ENCODE measurements at places on chromosomes 16 and 17. TPM values are rescaled to one million over a fixed set of nuclear protein-coding genes. Genes with fewer than 3 reads are reported as not detected.

DNA sequence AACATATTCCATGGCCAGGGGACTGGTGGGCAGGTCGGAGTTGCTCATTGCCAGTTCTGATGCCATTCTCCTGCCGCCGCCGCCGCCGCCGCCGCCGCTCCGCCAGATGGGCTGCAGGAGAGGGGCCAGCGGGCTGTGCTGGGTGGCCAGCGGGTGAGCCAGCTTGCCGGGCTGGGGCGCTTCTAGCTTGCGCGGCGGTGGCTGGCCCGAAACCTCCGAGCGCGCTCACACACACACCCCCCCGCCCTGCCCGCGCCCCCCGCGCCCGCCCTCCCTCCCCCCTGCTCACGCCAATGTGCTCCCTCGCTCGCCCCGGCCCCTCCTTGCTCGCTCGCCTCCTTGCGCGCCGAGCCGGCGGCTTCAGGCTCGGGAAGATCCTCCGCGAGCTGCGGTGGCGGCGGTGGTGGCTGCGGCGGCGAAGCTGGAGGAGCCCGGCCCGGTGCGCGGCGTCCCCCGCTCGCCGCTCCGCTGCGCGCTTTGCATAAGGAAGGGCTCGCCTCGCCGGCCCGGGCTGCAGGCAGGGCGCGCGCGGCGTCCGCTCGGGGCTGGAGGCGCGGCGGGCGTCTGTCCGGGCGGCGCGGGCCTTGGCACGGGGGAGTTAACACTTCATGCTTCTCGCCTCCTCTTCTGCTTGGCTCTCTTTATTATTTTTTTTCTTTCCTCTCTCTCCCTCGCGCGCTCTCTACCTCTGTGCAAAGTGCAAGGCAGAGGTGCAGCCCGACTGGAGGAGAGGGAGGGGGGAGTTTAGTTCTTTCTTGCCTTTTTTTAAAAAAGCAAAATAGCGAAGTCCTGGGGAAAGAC is 500 bp downstream of the MAF start:
- DNase-seq, result peak; percentile 80
- H3K4me3 ChIP-seq, result peak overlapping the region; percentile 47
- peaks cover 19% of the 10 kb centered on the region for H3K27me3 ChIP-seq
- H3K27ac ChIP-seq, result no peak overlapping the region

DNA sequence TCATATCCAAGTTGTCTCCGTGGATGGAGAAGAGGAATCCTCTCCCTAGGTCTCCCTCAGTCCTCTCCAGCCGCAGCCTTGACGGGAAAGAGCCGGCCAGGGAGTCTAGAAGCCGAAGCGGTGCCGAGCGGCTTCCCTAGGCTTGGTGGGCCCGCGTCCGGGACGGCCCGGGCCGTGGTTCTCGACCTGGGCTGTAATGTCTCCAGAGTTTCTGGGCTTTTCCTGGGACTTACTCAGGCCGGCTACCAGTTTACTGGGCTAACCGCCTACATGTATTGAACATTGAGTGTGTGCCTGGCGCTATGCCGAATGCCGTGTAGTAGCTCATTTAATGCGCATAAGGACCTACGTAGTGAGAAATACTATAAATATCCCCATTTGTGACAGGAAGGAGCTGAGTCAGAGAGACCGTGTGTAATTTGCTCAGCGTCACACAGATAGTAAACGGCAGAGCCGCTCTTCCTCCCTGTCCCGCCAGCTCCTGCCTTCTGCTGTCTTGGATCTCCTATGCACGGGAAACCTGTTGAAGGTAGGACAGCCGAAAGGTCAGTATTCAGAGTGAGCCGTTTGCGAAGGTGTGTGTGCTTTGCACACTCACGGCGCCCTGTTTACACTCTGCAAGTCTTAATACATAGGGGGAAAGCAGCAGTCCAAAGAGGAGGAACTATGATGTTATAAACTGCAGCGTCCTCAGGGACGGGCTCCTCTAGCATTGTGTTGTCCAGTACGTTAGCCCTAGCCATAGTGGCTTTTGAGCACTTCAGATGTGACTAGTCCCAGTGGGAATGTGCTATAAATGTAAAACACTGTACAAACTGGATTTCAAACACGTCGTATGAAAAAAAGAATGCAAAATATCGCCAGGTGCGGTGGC is 723 bp upstream of the SPAG5 start:
- H3K27me3 ChIP-seq, result no peaks in the 10 kb centered on the region
- H3K4me1 ChIP-seq, result 0 out of 2 replicates have a peak, but pooled peaks cover 6% of the 10 kb centered on the region
- DNase-seq, result peak; percentile 40
- peak overlapping the region; percentile 65 for H3K4me3 ChIP-seq

- H3K27me3 ChIP-seq, result no peaks in the 10 kb centered on the region
- no peak for DNase-seq
- H3K4me1 ChIP-seq, result no peaks in the 10 kb centered on the region
- no peaks in the 10 kb centered on the region for H3K36me3 ChIP-seq
- no peak overlapping the region for H3K4me3 ChIP-seq
These were observed 29.7 kb upstream of the KIF2B start for GRCh38 chr17:53792997-53793396.

DNA sequence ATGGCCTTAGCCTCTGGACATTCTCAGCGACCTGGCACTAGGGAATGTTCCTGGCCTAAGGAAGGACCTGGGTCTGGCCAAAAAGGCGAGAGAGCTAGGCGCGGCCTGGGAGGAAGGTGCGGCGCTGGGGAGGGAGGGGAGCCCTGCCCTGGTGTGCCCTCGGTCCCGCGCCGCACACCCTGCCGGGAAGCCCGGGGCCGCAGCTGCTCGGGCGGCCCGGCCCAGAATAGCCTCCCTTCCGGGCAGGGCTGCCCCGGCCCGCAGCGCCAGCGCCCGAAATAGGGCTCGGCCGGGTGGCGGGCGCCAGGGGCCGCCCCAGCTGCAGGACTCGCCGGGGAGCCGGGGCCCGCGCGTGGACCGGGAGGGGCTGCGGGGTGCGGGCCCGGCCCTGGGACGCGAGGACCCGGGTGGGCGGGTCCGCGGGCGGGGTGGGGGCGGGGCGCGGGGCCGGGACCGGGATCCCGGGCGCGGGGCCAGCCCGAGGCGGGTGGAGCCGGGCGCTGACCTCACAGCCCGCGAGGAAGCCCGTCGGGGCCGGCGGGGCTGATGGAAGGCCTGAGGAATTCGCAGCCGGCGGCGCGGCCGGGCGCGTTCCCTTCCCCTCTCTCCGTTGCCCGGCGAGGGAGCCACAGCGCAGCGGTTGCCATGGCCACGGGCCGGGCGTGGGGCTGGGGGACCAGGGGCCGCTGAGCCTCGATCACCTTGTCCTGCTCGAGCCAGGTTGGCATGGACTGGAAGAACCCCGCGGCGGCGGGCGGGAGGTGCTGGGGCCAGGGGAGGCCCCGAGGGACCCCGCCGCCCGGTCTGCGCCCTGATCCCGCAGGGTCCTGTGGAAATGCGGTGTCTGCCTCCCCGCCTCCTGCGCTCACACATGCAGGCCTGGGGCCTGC is 18.1 kb downstream of the SOCS3 start:
- peaks cover 28% of the 10 kb centered on the region for H3K4me1 ChIP-seq
- H3K27ac ChIP-seq, result peak overlapping the region; percentile 72
- peak; percentile 97 for DNase-seq
- H3K27me3 ChIP-seq, result no peaks in the 10 kb centered on the region
- peak overlapping the region; percentile 36 for H3K4me3 ChIP-seq

Gene CCL3
- not detected for polyA plus RNA-seq

GRCh38 chr16:19153876-19154275 is 14.2 kb upstream of the SYT17 start:
- no peak overlapping the region for H3K4me3 ChIP-seq
- no peaks in the 10 kb centered on the region for H3K36me3 ChIP-seq
- H3K4me1 ChIP-seq, result no peaks in the 10 kb centered on the region
- H3K27me3 ChIP-seq, result no peaks in the 10 kb centered on the region
- no peak overlapping the region for H3K27ac ChIP-seq

Gene TMC7
- polyA plus RNA-seq, result 0.93 TPM

Gene PCGF2
- 39.8 TPM for polyA plus RNA-seq

DNA sequence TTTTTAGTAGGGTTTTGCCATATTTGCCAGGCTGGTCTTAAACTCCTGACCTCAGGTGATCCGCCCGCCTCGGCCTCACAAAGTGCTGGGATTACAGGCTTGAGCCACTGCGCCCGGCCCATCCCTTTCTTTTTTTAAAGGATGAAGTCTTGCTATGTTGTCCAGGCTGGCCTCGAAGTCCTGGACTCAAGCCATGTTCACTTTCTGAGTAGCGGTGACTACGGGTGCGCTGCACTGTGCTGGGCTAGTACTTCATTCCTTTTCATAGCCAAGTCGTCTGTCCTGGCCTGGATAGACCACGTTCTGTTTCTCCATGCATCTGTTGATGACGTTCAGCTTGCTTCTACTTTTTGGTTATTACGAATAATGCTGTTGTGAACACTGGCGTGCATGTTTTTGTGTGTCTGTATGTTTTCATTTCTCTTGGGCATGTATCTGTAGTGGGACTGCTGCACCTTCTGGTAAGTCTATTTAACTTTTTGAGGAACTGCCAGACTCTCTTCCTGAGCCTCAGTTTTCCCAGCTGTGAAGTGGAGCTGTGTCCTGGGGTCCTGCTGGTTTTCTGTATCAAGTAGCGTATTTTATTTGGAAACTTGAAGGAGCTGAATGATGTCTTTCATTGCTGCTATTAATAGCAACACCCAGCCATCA is 40.0 kb upstream of the GSE1 start:
- no peaks in the 10 kb centered on the region for H3K27me3 ChIP-seq
- peaks cover 66% of the 10 kb centered on the region for H3K4me1 ChIP-seq
- H3K36me3 ChIP-seq, result peaks cover 2% of the 10 kb centered on the region
- H3K4me3 ChIP-seq, result no peak overlapping the region

Gene HOXB1
- not detected for polyA plus RNA-seq

Gene GALK1
- 36.5 TPM for polyA plus RNA-seq

- H3K4me3 ChIP-seq, result 0 out of 2 replicates have a peak overlapping the region, but pooled peaks have one; percentile 16
- no peaks in the 10 kb centered on the region for H3K27me3 ChIP-seq
- peak overlapping the region; percentile 80 for H3K27ac ChIP-seq
- peak; percentile 89 for DNase-seq
- no peaks in the 10 kb centered on the region for H3K36me3 ChIP-seq
- H3K4me1 ChIP-seq, result peaks cover 59% of the 10 kb centered on the region
These were observed 223.1 kb downstream of the SEC14L1 start for GRCh38 chr17:77363821-77364361.

DNA sequence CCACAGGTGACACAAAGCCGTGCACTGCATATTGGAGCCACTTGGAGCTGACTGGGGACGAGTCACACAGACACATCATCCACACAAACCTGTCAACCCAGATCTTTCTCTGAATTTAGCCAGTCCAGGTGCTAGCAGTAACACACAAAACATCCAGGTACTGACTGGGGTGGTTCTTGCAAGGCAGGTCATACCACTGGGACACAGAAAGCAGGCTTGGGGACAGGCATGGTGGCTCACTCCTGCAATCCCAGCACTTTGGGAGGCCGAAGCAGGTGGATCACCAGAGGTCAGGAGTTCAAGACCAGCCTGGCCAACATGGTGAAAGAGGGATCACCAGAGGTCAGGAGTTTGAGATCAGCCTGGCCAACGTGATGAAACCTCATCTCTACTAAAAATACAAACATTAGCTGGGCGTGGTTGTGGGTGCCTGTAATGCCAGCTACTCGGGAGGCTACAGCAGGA is 14.9 kb downstream of the ENPP7 start:
- no peak for DNase-seq
- no peaks in the 10 kb centered on the region for H3K36me3 ChIP-seq
- no peak overlapping the region for H3K27ac ChIP-seq
- no peak overlapping the region for H3K4me3 ChIP-seq

- H3K27ac ChIP-seq, result 0 out of 2 replicates have a peak overlapping the region, but pooled peaks have one; percentile 8
- H3K4me3 ChIP-seq, result no peak overlapping the region
- no peak for DNase-seq
- H3K4me1 ChIP-seq, result peaks cover 19% of the 10 kb centered on the region
- no peaks in the 10 kb centered on the region for H3K27me3 ChIP-seq
These were observed 40.7 kb downstream of the TBX4 start for GRCh38 chr17:61492759-61493526.

DNA sequence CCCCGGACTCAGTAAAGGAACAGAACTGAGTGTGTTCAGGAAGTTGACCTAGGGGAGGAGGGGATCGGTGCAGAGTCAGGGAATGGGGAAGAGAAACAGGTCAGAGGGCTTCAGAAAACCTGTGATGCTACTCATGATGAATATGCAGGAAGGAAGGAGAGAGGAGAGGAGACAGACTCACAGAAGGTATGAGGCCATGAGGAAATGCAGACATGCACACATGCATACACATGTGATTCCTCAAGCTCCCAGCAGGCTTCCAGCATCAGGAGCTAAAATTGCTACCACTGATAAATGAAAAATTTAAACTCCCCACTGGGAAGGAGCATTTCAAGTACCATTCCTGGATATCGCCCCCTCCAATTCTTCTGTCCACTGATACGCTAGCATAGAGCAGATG is 262.6 kb downstream of the SLC39A11 start:
- DNase-seq, result no peak
- no peaks in the 10 kb centered on the region for H3K4me1 ChIP-seq
- no peaks in the 10 kb centered on the region for H3K36me3 ChIP-seq

DNA sequence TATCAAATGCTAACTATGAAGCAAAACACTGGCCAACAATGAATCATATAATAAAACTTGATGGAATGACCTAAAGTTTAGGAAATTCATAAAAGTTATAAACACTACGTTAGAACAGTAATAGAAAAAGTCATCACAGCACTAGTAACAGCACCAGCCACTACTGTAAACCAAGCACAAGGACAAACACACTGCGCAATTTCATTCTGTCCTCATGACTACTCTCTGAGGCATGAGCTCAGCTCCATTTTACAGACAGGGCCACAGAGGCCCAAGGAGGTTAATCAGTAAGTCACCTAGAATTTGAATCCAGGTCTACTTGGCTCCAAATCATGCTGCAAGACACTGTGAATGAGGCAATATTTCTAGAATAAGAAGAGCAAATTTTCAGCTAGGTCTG is 13.4 kb downstream of the EMC8 start:
- H3K27ac ChIP-seq, result no peak overlapping the region
- no peak overlapping the region for H3K4me3 ChIP-seq
- no peak for DNase-seq
- peaks cover 39% of the 10 kb centered on the region for H3K36me3 ChIP-seq
- no peaks in the 10 kb centered on the region for H3K27me3 ChIP-seq

Gene APOH
- not detected for polyA plus RNA-seq

GRCh38 chr17:80428796-80429195 is 13.8 kb downstream of the ENDOV start:
- no peaks in the 10 kb centered on the region for H3K4me1 ChIP-seq
- H3K27me3 ChIP-seq, result no peaks in the 10 kb centered on the region
- DNase-seq, result no peak
- peaks cover 24% of the 10 kb centered on the region for H3K36me3 ChIP-seq

DNA sequence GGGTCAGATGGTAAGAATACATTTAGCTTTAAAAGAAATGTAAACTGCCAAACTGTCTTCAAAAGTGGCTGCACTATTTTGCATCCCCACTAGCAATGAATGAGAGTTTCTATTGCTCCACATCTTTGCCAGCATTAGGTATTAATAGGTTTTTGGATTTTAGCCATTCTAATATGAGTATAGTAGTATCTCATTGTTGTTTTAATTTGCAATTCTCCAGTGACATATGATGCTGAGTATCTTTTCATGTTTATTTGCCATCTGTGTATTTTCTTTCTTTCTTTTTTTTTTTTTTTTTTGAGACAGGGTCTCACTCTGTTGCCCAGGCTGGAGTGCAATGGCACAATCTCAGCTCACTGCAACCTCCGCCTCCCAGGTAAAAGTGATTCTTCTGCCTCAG is 24.3 kb upstream of the MARCHF10 start:
- H3K27ac ChIP-seq, result no peak overlapping the region
- H3K4me3 ChIP-seq, result no peak overlapping the region
- H3K36me3 ChIP-seq, result no peaks in the 10 kb centered on the region

- no peaks in the 10 kb centered on the region for H3K27me3 ChIP-seq
- no peak overlapping the region for H3K4me3 ChIP-seq
- H3K27ac ChIP-seq, result no peak overlapping the region
- peaks cover 7% of the 10 kb centered on the region for H3K4me1 ChIP-seq
- no peak for DNase-seq
These were observed 49.6 kb upstream of the LRRC37A3 start for GRCh38 chr17:64968652-64969501.

Gene RND2
- 10.5 TPM for polyA plus RNA-seq

Gene ABHD15
- polyA plus RNA-seq, result 7.0 TPM
